Hematopoietic multipotent progenitor cell (in vitro differentiated cells): ENCODE measurements at places on chromosomes 5 and 9. TPM values are rescaled to one million over a fixed set of nuclear protein-coding genes. Genes with fewer than 3 reads are reported as not detected.

ZNF367 gene
- total RNA-seq: 3.8 TPM

KCNIP1 gene
- total RNA-seq: under 0.01 TPM

LECT2 gene
- total RNA-seq: not detected

FYB1 gene
- 1.6 TPM for total RNA-seq

IL3 gene
- total RNA-seq: not detected

SLC6A18 gene
- total RNA-seq: not detected

BARHL1 gene
- not detected for total RNA-seq

PDLIM4 gene
- total RNA-seq: 1.6 TPM

CCDC180 gene
- total RNA-seq: 4.0 TPM

DEPDC1B gene
- 3.8 TPM for total RNA-seq

CNTLN gene
- 8.3 TPM for total RNA-seq

POU5F2 gene
- 1.6 TPM for total RNA-seq

NACC2 gene
- 11.8 TPM for total RNA-seq

POLE3 gene
- total RNA-seq: 59.0 TPM

ELAVL2 gene
- total RNA-seq: not detected
